Natural killer cell (primary cell): ENCODE measurements at places on chromosomes 7 and 10.

GRCh38 chr7:53325061-53325460, 289.6 kb downstream of the POM121L12 start:
- DNase-seq, result no peak

DNA sequence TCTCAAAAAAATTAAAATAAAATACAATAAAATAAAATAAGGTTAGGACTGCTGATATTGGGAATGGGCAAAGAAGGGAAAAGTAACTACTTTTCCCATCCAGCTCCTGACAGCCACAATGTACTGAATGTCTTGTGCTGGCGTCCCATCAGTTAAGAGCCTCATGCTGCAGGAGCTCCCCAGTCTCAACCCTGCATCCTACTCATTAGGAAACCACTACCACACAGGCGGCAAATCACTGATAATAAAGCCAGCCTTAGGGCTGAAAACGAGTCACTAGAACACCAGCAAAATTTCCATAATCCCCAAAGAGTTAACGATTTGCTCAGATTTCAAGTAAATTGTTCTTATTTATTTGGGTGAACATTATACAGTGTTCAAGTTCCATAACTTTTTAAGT, 4.3 kb downstream of the YWHAG start:
- DNase-seq, result no peak

- DNase-seq, result no peak
Measured at GRCh38 chr7:46566097-46566774, 645.2 kb upstream of the IGFBP3 start.

DNA sequence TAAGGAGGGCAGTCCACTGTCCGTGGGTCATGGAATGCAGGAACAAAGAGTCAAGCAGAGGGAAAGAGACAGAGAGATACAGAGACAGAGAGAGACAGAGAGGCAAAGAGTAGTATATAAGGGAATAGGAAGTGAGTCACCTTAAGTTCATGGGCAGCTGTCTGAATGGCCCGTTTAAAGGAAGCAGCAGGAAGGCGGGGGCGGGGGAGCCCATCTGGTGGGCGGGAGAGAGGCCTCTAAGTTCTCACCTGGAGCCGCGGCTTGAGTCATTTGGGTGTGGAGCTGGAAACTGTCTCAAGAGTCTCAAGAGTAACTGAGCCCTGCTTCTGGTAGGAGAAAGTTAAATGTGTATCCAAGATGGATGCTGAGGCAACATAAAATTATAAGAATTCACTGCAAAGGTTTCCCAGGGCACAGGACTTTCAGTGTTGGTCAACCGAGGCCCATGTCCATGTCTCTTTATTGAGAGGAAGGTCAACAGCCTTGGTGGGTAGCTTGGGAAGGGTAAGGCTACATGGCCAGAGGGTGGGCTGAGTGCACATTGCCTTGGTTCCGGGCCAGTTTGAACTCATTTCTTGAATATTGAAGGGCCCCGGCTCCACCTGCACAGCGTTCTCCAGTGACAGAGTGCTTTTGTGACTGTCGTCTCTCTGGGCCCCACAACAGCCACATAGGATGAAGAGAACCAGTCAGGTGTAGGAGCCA, 85.5 kb upstream of the CACUL1 start:
- no peak for DNase-seq

DNA sequence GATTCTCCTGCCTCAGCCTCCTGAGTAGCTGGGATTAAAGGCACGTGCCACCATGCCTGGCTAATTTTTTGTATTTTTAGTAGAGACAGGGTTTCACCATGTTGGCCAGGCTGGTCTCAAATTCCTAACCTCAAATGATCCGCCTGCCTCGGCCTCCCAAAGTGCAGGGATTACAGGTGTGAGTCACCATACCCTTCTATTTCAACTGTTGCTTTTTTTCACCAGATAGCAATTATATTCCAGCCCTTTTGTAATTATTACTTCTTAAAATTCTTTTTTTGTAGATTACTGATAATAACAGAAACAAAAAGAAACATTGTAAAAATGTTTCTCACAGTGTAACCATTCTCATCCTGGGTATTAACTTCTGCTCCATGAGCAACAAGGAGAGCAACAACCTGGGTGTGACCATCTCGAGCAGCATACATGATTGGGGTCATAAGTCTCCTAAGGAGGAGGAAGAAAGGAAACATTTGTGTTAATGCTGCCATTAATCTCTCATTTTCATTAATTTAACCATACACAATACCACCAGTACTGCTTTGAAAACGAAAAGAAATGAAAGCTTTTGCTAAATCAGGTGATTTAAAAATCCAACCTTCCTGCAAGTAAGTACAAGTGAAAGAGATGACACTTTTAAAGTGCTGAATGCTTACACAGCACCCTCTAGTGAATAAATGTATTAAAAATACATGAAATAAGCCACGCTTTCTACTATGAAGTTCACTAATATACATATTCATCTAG, 41.8 kb downstream of the ASZ1 start:
- no peak for DNase-seq

DNA sequence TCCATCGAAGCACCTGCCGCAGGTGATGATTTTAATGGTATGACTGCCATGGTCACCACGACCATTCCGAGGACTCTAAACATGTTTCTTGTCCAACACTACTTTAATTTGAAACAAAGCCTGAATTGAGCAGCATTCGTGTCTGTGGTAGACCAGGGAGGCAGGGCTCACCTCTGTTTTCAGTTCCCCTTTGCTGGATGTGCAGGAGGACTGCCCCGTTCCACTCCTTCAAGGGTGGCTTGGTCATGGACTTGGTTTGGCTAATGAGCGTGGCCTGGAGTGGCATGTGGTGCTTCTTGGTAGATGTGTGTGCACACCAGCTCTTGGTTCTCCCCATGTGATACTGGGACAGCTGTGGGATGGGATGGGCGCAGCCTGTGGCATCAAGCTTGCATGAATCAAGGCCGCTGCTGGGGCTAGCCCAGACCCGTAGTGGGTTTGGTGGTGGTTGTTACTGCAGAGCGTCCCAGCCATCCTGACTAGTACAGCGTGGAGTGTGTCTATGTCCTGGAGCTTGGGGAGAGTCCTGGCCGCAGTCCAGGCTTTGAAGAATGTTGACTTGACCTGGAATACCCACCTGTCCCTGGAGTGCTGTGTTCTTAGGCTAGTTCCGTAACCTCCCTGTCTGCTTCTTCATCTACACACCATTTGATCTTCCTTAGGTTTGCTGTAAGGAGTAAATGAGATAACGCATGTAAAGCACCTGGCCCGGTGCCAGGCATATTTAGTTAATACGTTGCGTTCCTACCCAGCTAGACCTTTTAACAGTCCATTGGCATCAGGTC, 34.8 kb downstream of the MGMT start:
- no peak for DNase-seq

DNA sequence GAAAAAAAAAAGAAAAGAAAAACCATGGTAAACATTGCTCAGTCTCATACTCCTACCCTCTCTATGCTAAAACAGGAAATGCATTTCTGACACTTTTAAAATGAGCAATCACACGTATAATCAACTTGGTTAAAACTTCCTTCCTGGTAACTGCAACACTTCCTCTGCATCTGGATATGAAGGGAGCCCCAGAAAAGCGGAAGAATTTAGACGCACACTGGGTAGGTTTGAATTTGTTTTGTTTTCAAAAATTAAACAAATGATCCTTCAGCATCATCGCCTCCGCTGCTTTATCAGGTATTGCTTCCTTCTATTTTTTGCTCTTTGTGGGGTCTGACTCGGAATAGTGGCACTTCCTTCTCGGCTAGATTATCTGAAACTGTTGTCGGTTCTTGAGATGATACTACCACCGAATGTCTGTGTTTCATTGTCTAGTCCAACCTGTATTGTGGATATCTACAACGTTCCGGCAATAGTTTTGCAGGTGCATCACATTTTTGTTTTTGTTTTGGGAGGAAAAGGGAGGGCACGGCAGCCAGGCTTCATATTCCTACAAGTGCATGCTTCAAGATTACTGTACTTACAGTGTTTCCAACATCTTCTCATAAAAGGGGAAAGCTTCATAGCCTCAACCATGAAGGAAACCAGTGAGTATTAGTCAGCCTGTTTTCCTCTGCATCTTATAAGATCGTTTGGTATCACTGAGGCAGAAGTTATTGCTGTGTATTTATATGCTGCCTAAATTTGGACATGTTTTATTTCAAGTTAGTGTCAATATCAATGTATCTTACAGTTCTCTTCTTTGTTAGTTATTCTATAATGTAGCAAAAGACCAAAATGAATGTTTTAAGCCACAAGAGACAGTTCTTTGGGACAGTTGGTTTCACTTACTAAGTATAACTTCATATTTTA, at the start of gene PIK3CG:
TSS of gene PIK3CG (plus strand) at position 153 of the 912 bp plus-strand sequence. CDS start 2,280 bp downstream, outside the sequence.
- peak; percentile 78 for DNase-seq

- peak; percentile 63 for DNase-seq
Measured at GRCh38 chr7:30412782-30413504, 65.6 kb downstream of the NOD1 start.

DNA sequence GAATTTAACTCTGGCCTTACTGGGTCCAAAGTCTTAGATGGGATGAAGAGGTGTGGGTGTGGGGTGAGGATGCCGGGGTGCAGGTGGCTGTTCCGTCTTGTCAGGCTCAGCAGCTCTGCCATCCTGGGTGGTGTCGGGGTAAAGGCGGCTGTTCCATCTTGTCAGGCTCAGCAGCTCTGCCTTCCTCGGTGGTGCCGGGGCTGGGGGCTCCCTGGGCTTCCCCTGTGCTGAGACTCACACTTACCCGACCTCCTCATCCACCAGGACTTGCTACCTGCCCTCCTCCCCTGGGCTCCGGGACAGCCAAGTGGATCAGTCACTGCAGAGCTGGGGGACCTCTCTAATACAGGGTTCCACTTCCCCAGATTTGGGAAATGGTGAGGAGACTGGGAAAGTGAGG, 244.3 kb upstream of the SHH start:
- no peak for DNase-seq

DNA sequence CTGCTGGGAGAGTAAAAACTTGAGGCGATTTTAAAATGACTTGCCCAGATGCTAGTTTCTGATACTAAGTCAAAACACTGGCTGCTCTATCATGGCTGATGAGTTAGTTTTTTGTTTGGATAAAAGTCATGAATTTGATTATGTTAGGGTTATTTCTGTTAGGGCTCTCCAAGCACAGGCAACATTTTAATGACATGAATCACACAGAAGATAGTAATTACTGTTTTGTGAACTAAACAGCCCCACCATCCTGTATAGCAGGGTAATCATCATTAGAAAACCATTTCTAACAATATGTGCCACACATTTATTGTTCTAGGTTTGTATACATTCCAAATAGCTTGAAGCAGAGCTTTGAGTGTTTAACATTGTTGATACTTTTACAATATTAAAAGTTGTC, 750.3 kb downstream of the ANKRD7 start:
- no peak for DNase-seq

DNA sequence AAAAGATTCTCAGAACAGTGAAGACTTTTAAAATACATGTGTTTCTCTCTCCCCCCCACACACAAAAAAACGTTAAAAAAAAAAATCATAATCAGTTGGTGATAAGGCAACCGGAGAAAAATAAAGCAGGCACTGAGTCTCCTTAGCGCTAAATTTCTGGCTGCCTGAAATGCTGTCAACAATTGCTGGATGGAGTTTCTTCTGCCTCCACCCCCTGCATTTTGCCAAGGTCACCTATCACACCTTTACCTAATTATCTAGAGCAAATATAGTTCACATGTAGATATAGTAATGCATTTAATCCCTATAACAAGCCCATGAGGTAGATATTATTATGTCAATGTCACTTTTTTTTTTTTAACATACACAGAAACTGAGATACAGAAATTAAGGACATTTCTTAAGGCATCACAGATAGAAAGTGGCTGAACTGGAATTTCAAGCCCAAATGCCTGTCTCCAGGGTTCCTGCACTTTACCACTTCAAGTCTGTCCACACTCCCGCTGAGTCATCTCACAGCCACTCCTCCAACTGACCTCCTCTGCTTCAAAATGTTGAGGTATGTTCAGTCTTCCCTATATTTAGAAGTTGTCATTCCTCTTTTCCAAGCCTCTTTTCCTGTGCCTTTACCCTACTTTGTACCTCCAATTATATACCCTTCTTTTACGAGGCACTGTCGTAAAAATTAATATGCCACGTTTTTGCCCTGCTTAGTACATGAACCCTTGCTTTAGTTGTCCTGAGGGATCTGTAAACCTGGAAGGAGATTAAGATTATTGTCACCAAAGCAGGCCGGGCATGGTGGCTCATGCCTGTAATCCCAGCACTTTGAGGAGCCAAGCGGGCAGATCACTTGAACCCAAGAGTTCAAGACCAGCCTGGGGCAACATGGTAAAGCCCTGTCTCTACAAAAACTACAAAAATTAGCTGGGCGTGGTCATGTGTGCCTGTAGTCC, 72.8 kb upstream of the MPP7 start:
- no peak for DNase-seq

DNA sequence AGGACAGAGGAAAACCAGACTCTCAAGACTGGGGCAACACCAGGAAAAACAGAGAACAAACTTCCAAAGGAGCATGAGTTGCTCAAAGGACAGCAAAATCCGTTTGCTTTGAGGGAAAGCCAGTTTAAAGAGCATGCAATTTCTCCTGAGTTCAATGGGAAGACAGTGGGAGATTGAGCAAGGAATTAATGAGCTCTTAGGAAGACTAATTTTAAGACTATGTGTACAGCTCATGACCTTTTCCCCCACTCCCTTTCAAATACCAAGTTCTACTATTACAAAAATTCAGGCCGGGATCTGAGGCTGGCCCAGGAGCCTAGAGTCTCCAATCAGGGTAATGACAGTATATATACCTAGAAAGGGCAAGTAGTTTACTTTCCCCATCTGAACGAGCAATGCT, 79.2 kb downstream of the EPDR1 start:
- no peak for DNase-seq

GRCh38 chr10:96073722-96074121, 30.3 kb downstream of the CCNJ start:
- DNase-seq, result no peak

DNA sequence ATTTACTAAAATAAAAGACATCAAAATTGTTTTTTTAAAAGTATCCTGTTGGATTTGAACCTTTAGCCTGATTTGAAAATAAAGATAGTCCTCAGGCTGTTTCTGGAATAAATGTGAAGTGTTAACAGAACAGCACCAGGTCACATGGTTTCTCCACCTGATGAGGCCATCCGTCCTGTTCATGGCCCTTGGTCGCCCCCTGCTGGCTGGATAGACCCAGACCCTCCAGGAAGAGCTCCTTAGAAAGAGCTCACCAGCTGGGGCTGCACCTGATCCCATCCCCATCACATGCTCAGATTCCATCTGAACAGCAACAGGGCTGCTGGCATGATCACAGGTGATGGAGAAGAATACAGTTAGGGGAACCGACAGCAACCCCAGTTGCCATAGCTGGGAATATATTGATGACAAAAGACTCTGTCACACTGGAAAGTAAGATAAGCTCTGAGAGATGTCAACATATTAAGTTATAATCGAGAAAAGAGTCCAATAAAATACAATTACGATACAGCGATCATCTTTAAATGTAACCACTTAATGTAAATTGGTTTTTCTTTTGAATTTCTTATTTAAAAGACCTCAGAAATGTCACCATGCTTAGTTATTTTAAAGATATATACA, 4.8 kb downstream of the OR2A14 start:
- DNase-seq, result peak; percentile 89
